ENCODE measurements at places on chromosomes 4 and X.

- no peak overlapping the region for H3K27ac ChIP-seq
- no peak for DNase-seq
- H3K4me1 ChIP-seq = no peaks in the 10 kb centered on the region
- H3K27me3 ChIP-seq = no peaks in the 10 kb centered on the region
Measured at GRCh38 chrX:153454901-153455550, 9.2 kb upstream of the TREX2 start.

GRCh38 chr4:72365016-72365415 lies 204.0 kb downstream of the ADAMTS3 start:
- H3K36me3 ChIP-seq = no peaks in the 10 kb centered on the region
- no peaks in the 10 kb centered on the region for H3K27me3 ChIP-seq
- H3K4me1 ChIP-seq = no peaks in the 10 kb centered on the region

DNA sequence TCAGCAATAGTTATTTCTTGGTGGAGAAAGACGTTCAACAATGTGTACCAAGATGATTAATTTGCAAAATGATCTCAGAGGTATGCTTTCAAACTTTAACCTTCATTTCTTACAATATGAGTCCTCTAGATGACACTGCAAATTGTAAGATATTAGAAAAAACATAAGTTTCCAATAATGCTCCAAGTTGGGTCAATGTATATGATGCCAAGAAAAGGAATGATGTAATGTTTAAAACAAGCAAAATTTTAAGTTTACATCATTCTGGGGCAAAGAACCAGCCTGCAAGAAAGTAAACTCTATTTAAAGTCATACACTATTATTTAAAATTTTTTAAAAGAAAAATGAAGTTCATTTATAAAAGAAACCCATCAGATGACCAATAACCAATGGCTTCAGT lies 56.1 kb downstream of the PRSS12 start:
- DNase-seq = no peak
- no peaks in the 10 kb centered on the region for H3K4me1 ChIP-seq
- H3K4me3 ChIP-seq = no peak overlapping the region
- no peak overlapping the region for H3K27ac ChIP-seq
- H3K27me3 ChIP-seq = no peaks in the 10 kb centered on the region
- no peaks in the 10 kb centered on the region for H3K36me3 ChIP-seq

DNA sequence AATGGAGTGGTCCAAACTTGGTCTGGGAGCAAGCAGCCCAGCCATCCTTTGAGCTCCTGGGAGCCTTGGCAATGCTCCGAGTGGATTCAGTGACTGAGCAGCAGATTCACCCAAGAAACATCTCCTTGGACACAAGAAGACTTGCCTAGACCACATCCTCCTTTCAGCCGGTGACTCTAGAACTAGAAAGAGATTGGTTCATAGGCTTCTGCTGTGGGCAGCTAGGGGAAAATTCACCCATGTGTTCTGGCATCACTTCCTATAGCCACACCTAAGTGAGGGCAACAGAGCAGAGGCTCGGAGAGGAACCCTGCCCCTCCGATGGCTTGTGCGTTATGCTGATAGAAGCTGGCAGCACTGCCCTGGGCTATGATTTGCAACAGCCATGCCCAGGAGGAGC lies 16.0 kb downstream of the ZNF275 start:
- DNase-seq = no peak
- H3K4me3 ChIP-seq = no peak overlapping the region
- no peaks in the 10 kb centered on the region for H3K36me3 ChIP-seq
- H3K4me1 ChIP-seq = no peaks in the 10 kb centered on the region
- H3K27me3 ChIP-seq = no peaks in the 10 kb centered on the region

DNA sequence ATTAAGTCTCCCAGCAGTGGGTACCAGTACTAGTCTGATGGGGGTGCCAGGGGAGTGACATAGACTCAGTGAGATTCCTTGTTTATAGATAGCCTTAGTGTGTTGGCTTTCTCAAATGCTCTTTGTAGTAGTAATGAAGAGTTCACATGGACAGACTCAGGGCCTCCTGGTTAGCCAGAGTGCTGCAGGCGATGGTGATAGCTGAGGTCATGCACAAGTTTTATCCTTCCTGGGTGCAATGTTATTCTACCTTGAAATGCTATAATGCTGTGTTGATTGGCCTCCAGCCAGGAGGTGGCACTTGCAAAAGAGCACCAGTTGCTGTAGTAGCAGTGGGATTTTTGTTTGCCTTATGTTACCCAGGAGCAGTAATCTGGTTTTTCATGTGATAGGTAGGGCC lies 35.5 kb upstream of the ADH4 start:
- no peaks in the 10 kb centered on the region for H3K36me3 ChIP-seq
- H3K4me1 ChIP-seq = no peaks in the 10 kb centered on the region
- no peaks in the 10 kb centered on the region for H3K27me3 ChIP-seq
- H3K4me3 ChIP-seq = no peak overlapping the region
- DNase-seq = no peak
- H3K27ac ChIP-seq = no peak overlapping the region

DNA sequence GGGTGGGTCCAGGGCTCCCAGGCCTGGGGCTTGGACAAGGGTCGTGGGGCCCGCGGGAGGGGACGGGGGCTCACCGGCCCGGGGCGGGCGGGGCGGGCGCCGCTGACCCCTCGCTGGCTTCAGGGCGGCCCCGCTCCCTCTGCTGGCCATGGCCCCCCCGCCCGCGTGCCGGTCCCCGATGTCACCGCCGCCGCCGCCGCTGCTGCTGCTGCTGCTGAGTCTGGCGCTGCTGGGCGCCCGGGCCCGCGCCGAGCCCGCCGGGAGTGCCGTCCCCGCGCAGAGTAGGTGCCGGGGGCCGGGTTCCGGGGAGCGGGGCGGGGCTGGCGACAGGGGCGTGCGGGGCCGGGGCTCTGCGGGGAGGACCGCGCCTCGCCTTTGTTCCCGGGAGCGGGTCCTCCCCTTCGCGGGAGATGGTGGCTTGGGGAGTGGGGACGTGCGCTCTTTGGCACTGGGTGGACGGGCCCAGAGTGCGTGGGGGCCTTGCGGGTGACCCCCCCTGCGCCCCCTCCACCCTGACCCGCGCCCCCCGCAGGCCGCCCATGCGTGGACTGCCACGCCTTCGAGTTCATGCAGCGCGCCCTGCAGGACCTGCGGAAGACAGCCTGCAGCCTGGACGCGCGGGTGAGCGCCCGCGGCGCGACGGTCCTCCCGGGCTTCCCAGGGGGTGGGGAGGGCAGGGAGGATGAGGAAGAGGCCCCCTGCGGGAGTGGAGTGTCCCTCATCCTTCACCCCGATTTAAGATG lies 16.8 kb upstream of the NAT8L start:
- H3K27ac ChIP-seq = no peak overlapping the region
- peaks cover 6% of the 10 kb centered on the region for H3K4me1 ChIP-seq
- peak overlapping the region; percentile 55 for H3K4me3 ChIP-seq
- no peak for DNase-seq
- peaks cover 19% of the 10 kb centered on the region for H3K27me3 ChIP-seq

DNA sequence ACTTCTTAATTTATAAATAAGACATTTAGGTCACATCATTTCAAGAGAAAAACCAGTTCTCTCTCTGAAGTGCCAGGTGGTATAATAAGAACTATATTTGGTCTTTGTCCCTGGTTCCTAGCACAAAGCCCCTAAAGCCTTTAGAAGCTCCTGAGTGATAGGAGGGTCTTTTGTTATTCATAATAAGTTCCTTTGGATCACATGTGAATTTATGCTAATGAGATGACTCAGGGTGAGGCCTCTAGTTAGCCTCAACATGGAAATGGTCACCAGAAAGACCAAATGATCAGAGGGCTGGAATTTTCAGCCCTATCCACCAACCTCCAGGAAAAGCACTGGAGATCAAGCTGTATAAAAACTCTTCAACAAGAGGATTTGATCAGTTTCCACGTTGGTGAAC lies 68.1 kb upstream of the BLTP1 start:
- H3K4me3 ChIP-seq = no peak overlapping the region
- no peaks in the 10 kb centered on the region for H3K27me3 ChIP-seq
- no peaks in the 10 kb centered on the region for H3K36me3 ChIP-seq

DNA sequence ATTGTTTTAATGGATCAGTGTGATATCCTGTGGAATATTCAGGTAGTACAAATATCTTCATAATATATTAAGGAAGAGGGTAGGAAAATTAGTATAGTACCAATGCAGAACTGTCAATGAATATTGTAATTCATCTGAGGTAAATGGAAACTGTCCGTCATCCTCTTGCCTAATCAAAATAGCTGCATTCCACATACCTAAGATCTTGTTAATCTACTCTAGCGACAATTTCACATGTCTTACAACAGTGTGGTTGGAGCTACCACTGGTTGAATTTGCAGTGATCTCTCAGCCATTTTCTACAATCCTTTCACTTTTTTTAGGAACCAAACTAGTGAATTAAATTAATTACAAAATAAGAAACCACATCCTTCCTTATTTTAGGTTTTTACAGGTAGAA lies 117.5 kb downstream of the PCDH18 start:
- no peaks in the 10 kb centered on the region for H3K4me1 ChIP-seq
- no peaks in the 10 kb centered on the region for H3K36me3 ChIP-seq
- no peaks in the 10 kb centered on the region for H3K27me3 ChIP-seq
- no peak overlapping the region for H3K27ac ChIP-seq

GRCh38 chr4:24363751-24364150 lies 220.6 kb downstream of the DHX15 start:
- H3K4me3 ChIP-seq = no peak overlapping the region
- H3K27ac ChIP-seq = no peak overlapping the region
- no peaks in the 10 kb centered on the region for H3K4me1 ChIP-seq
- no peak for DNase-seq

- DNase-seq = no peak
Measured at GRCh38 chr4:8647094-8647570, 54.6 kb downstream of the CPZ start.

DNA sequence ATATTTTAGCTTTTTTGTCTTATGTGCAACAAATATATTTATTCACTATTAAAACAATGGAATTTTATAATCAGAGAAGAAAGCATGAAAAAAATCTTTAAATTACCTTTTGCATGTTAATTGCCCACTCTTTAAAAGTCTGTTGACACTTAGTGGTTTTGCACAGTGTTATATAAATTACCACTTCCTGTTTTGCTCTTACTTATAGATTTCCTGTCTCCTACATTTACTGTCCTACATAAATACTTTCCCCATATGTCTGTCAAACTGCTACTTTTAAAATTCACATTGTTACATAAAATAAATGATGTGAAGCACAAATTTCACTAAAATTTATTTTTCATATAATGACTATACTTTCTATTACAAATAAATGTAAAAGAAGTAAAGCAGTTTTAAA lies 161.1 kb upstream of the NDST4 start:
- DNase-seq = no peak
- no peaks in the 10 kb centered on the region for H3K27me3 ChIP-seq
- no peak overlapping the region for H3K4me3 ChIP-seq

DNA sequence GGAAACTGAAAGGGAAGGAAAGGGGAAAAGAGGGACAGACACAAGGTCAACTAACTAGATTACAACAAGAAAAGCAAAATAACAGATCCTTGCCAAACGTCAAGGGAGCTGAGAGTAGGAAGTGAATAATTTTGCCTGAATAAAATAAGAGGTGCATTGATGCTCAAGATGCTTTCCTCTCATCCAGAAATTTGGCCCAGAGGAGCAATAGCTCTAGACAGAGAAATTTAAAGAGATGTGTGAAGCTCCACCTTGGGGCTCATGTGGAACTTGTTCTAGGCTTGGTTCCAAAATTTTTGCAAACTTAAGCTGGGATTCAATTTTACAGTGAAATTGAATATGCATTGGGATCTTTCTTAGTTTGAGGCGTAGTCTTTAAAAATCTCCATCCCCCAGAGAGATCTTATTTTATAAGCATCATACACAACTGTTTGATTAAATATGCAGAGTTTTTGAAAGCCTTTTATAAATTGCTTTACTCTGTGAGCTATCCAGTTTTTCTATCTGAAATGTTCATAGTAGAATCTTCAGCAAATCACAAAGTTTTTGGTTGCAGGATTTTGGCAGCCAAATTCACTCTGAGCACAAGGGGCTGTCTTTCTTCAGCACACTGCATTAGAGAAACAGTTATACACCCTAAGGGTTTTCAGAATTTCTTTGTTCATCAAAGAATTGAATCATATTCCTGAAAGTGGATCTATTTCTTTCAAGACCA lies 1159.5 kb downstream of the ADGRL3 start:
- no peak for DNase-seq
- H3K4me3 ChIP-seq = no peak overlapping the region

DNA sequence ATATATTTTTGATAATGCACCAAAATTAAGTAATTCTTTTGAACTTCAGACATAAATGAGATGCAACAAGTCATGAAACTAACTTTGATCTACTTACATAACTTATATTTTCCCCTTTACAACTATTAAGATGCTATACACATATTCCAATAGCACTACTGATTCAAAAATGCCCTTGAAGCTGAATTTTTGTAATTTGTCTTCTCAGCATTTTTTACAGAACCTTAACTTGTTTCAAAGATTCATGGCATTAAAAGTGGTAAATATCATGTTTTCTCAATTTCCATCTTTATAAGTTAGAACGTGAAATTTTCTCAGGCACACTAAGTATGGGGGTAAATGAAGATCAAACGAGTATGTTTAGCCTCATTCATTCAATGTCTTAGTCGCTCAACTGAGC lies 460.0 kb upstream of the FAM241A start:
- no peaks in the 10 kb centered on the region for H3K27me3 ChIP-seq
- no peak overlapping the region for H3K27ac ChIP-seq

DNA sequence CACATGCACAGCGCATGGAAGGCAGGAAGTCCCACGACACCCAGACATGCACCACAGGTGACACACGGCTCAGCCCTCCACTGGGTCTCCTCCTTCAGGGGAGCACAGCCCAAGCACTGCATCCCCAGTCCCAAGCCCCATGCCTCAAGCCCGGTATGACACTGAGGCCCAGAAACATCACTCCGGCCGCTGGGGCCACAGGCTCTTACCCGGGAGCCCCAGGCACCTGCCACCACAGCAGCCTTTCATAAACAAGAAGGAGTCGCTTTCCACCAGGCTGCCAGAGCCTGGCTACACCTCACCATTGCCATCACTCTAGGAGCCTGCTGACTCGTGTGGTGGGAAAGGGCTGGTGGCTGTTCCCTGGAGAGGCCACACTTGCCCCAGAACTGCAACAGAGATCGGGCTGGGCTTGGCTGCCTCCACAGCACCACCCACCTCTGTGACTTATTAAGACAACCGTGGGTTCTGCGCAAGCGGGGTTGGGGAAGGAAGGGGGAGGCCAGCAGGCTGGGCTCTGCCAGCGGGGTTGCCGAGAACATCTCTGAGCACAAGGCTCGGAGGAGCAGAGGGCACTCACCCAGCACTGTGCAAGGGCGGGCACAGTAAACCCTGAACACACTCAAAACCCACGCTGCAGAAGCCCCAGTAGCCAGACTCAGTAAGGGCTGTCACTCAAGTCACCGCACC lies 4.5 kb downstream of the HAUS7 start:
- DNase-seq = no peak
- H3K4me1 ChIP-seq = no peaks in the 10 kb centered on the region
- no peaks in the 10 kb centered on the region for H3K27me3 ChIP-seq
- H3K36me3 ChIP-seq = no peaks in the 10 kb centered on the region
- no peak overlapping the region for H3K4me3 ChIP-seq

GRCh38 chr4:154035341-154035740 lies 246.5 kb upstream of the SFRP2 start:
- no peak for DNase-seq
- no peak overlapping the region for H3K27ac ChIP-seq
- H3K36me3 ChIP-seq = no peaks in the 10 kb centered on the region
- H3K4me1 ChIP-seq = no peaks in the 10 kb centered on the region

- no peaks in the 10 kb centered on the region for H3K36me3 ChIP-seq
- H3K27ac ChIP-seq = no peak overlapping the region
- H3K4me3 ChIP-seq = no peak overlapping the region
- no peaks in the 10 kb centered on the region for H3K27me3 ChIP-seq
- DNase-seq = no peak
Measured at GRCh38 chr4:158229768-158230167, 19.5 kb downstream of the TMEM144 start.

- H3K27me3 ChIP-seq = no peaks in the 10 kb centered on the region
- no peaks in the 10 kb centered on the region for H3K36me3 ChIP-seq
- H3K27ac ChIP-seq = peak overlapping the region; percentile 35
Measured at GRCh38 chrX:3699821-3700381, 13.5 kb downstream of the PRKX start.
